ENCODE measurements at places on chromosomes 5 and 9.

DNA sequence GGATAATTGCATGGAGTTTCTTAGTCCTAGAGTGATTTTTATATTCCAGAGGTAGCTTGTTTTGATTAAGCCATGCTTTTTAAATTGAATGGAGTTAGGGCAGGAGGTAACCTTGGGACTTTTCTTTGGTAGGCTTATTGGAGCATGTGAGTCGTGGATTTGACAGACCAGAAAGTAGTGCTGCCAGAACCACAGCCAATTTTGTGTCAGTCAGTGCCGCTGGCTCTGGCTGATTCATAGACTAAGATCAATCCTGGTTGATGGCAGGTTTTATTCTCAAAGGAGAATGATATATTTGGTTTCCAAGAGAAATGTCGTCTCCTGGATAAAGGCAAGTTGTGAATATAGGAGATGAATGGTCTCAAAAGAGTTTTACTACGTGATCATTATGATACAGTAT is 20.3 kb downstream of the RAI14 start:
- DNase-seq: no peak

DNA sequence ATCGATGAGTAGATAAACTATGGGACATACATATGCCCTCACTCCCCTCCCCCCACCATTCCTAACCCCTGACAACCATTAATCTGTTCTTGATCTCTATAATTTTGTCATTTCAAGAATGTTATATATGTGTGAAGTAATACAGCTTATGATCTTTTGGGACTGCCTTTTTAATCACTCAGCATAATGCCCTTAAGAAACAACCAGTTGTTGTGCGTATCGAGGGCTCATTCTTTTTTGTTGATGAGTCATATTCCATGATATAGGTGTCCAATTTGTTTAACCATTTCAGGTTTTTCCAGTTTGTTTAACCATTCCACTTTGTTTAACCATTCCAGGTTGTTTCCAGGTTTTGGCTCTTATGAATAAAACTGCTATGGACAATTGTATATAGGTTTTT is 75.6 kb downstream of the ARHGEF28 start:
- no peak for DNase-seq

DNA sequence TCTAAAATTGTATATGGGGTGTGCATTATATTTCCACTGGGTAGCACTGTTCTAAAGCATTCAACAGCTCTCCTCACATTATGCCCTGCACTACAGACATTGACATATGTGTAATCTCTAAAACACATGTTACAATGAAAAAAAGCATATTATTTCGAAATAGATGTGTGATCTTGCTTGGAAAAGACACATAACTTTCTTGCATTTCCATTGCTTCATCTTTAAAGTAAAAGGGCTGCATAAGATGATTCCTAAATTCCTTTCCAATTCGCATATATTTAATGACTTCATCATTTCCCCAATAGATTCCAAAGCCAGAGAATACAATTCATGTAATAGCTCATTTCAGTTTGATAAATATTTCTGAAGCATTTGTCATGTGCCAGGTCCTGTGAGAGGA is 566.9 kb downstream of the PDE4D start:
- DNase-seq: no peak

- no peak for DNase-seq
Measured at GRCh38 chr9:30459156-30459555, 1925.3 kb upstream of the ACO1 start.

- DNase-seq: no peak
Measured at GRCh38 chr9:116405321-116405720, 251.7 kb downstream of the PAPPA start.

DNA sequence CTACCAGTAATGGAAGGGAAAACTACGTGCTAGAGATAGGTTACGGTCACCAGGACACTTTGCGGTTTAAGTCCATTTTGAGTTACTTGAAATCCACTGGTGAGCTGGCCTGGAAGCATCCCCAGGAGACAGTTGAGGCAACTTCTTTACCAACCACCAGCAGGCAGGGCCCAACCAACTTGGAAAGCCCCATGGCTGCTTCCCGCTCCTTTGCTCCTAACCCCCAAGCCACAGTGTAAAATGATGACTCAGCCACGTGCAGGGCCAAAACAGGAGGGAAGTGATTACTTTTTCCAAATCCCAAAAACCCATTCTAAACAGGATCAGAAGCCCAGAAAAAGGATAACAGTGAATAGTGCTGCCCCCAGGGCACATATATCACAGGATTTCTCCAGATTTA is 87.4 kb downstream of the PAX5 start:
- no peak for DNase-seq

DNA sequence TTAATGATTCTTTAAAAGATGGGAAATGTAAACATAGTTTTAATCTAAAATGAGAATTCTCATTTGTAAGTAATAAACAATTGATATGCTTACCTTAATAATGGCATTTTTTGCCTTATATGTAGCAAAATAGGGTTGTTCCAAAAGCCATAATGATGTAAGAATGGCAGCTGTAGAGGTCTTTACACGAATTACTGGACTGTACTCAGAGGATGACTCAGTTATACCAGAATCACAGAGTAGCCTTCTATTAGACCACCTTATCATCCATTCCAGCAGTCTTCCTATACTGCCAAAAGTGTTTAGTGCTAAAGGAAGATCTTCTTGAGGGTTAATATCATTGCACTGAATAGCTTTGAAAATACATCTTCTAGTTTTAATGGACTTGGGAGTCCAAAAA is 66.5 kb downstream of the CPLANE1 start:
- DNase-seq: no peak

DNA sequence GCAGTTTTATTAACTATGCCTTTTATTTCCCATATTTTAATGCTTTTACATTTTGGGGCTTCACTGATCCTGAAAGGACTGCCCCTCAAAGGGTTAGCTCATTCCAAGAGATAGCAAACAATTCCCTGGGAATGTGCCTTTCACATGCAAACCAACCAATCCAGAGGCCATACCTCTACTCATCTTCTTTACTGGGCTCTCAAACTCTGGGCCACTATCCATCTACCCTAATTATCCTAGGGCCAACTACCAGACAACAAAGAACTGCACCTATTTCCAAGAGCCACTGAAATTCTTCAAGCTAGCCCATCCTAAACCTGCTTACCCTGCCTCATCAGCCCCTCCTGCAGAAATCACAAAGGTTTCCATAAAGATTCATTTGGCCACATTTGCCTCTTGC is 364.7 kb downstream of the CDH12 start:
- no peak for DNase-seq

DNA sequence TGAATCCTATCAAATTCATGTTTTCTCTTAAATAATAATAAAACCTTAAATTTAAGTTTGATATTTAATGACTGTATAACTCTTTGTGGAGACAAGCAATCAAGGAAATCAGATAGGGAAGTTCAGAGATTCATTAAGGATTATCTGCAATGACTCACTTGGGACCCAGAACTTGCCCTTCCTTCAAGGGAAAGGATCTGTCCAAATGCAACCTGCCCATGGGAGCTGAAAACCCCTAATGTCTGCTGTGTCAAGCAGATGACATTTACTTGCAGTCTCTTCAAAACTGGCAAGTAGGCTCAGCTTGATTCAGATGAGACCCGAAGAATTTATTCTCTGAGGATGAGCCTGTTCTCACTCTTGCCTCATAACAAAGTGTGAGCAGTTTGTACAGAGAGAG is 1577.6 kb downstream of the EFNA5 start:
- peak; percentile 18 for DNase-seq

Data from amniotic epithelial cell (primary cell).